Activated CD4-positive, alpha-beta T cell treated with anti-CD3 and anti-CD28 coated beads, Interleukin-2, amount 10 ng/mL, durations not matched to agents 24 days and 14 days (primary cell): ENCODE measurements at places on chromosomes 11 and 22. TPM values are rescaled to one million over a fixed set of nuclear protein-coding genes. Genes with fewer than 3 reads are reported as not detected.

DNA sequence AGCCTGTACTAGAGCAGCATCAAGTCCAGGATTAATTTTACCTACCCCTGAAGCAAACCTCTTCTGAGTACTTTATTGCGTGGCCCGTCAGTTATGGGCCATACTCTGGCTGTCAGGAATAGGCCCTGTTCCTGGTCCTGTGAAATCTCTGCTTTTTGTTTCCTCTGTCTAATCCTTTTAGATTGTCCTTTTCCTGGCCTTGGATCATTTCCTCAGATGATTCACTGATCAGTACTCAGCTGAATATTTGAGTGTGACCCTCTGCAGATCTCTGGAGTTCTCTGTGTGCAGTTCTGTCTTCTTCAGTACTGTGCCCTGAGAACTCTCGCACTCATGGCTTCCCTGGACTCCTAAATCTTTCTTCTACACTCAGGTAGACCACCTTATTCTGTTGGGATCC lies 123.5 kb downstream of the UVRAG start:
- peaks cover 2% of the 10 kb centered on the region for H3K4me1 ChIP-seq
- no peaks in the 10 kb centered on the region for H3K27me3 ChIP-seq
- DNase-seq: no peak
- H3K36me3 ChIP-seq: peaks cover 2% of the 10 kb centered on the region

Gene SLC29A2
- total RNA-seq: 17.4 and 18.9 TPM in 2 replicates

Gene TH
- not detected in 2 replicates for total RNA-seq

Gene FADS1
- total RNA-seq: 92.5 and 94.7 TPM in 2 replicates

Gene C11orf16
- not detected in 2 replicates for total RNA-seq
